Activated gamma-delta T cell (primary cell): ENCODE measurements at places on chromosomes 4 and X.

GRCh38 chr4:174553828-174554227, 31.5 kb upstream of the HPGD start:
- no peak for DNase-seq

DNA sequence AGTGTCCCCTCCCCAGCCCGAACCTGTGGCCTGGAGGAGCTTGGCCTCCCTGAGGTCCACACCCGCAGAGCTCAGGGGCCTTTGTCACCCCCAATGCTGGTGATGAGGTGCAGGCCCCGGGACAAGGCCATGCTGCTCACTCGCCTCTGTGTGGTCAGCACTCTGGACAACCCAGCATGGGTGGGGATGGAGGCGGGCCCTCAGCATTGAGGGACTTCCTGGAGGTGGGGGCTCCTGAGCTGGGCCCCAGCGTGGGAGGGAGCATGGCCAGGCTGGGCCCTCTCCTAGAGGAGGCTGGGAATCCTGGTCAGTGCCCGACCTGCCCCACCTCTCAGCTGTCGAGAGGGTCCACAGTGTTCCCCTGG, 30.6 kb downstream of the TACC3 start:
- no peak for DNase-seq

DNA sequence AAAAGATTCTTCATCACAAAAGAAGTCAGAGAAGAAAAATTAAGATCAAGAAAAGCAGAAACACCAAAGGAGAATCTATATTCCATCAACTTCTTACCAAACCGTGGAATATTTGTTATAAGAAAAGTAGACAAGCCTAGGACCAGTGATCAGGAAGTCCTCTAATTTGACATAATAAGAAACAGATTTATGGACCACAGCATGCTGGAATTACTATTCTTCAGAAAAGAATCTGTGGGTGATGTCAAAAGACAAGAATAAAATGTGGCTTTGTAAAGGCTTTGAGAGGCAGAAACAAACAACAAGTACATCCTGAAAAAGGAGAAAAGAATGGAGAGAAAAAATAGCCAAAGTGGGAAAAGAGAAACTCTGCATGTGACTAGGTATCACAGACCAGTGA, 123.3 kb downstream of the SLC10A7 start:
- no peak for DNase-seq

GRCh38 chr4:22237846-22238494, 277.9 kb downstream of the ADGRA3 start:
- no peak for DNase-seq

DNA sequence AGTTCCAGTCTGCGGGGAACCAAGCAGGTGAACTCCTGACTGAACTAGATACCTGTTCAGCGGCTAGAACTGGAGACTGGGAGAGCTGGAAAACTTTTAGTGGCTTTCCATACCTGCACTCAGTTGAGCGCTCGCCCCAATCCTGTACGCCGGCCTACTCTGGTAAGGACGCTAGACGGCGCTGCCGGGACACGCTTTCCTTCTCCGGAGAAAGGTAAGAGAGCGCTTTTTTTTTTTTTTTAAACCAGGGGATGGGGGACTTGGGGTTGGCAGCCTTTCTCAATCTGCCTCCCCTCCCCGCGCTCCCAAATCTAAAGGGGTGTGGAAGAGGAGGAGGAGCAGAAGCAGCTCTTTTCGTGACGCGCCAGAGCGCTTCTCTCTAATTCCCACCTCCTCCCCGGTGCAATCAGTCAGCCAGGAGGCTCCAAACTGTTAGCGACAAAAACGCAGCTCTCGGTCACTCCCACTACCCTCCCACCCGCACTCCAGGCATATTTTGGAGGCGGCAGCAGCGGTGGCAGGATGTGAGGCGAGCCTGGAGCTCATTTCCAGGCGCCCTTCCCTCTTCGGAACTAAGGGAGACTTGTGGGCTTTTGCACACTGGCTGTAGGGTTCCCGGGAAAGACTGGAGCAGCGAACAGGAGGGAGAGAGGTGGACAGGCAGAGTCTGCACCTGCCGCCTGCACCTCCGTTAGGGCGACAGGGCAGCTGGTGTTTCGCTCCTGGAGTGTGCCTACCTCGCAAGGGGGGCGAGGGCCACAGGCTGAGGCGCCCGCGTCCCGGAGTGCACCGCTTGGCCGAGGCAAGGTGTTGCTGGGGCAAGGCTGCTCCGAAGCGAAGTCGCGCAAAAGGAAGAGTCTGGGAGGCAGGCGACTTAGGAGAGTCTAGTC, at the start of gene IL1RAPL2:
Gene IL1RAPL2 (plus strand): TSS at position 409 of the 890 bp plus-strand sequence.
- DNase-seq: no peak

GRCh38 chrX:136202889-136203288, 48.3 kb downstream of the MAP7D3 start:
- no peak for DNase-seq

DNA sequence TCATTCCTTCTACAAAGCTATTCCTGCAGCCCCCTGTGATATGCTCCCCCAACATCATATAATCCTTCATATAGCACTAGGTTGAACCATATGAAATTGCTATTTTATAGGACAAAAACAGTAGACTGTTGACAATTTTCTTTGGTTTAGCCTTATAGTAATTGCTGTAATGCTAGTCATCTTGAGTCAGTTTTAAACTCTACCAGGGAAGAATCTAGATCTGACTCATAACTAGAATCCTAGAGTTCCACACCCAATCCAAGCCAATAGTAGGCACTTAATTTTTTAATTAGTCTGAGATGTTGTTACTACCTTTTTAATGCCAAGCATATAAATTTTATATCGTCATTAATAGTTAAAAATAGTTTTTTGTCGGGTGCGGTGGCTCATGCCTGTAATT, 136.8 kb downstream of the CHRNA9 start:
- DNase-seq: no peak

DNA sequence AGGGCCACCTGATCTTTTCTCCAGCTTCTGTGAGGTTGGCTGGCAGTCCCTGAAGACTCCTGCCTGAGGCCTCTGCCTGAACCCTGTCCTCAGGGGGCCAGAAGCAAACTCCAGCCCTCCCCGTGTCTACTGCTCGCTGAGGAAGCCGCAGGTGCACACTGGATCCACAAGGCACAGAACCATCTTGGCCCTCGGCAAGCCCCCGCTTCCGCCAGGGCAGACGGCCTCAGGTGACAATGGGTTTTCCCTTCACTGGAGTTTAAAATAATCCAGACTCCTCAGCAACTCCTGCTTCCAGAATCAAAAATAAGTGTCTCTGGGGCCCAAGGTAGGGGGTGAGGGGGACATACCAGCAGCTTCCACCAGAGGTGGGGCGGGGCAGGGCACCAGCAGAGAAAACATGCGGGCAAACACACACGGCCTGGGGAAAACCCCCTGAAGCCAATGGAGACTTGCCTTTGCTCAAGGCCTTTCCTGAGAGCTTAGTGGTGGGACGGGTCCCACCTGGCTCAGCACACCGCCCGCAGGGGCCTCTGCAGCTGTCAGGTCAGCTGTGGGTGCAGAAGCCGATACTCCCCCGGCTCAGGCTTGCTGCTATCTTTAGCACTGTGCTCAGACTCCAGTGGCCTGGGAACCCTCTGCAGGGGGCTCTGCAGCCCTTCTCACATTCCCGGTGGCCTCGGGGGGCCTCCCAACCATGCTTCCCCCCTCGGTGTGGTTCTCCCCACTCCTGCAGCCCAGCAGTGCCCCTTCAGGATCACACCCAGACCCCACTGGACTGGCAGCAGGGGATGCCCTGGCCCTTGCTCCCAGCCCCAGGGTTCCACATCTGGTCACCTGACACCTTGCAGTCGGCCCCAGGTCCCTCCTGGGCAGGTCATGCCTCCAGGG, 1.9 kb downstream of the MYL5 start:
- no peak for DNase-seq

DNA sequence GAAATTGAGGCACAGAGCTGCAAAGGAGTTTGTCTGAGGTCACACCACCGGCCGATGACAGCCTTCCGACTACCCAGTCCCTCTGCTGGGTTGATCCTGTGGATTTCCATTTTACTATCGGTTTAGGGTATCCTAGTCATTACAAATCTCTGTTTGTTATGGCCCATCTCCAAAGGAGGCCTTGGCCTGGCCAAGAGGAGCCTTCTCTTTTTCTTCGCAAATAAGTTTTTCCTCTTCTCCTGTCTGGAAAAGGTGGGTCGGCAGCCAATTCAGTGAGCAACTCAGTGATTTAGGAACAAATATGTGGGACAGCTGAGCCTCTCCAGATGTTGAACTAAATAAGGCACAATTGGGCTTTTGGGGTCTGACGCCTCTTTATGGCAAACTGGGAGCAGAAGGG, 169.2 kb upstream of the RBPJ start:
- DNase-seq: no peak
